ENCODE measurements at places on chromosomes 7 and 10. TPM values are rescaled to one million over a fixed set of nuclear protein-coding genes. Genes with fewer than 3 reads are reported as not detected.
A peak's percentile ranks its signal among the peaks of the same experiment; 100 is the strongest.

- no peaks in the 10 kb centered on the region for H3K27me3 ChIP-seq
- H3K27ac ChIP-seq, result no peak overlapping the region
- H3K4me1 ChIP-seq, result peaks cover 3% of the 10 kb centered on the region
- DNase-seq, result no peak
Observed at GRCh38 chr10:73262880-73263555, 10.6 kb upstream of the MRPS16 start.

DNA sequence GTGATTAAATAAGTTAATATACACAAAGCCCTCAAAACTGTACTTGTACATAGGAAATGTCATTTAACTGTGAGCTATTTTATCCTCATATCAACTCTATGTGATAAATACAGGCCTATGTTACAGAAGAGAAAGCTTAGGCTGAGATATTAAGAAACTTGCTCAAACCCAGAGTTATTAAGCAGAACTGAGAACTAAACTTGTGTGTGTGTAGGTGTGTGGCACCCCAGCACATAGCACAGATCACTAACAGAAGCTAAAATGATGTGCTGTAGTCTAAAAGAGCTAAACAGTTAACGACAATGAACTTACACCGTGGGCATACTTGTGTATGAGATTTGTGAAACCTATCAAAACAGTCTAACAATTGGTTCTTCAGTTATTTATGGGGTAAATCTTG is 34.5 kb downstream of the MTPN start:
- DNase-seq, result no peak
- H3K4me1 ChIP-seq, result peaks cover 57% of the 10 kb centered on the region
- H3K27ac ChIP-seq, result no peak overlapping the region
- H3K27me3 ChIP-seq, result no peaks in the 10 kb centered on the region
- peaks cover 17% of the 10 kb centered on the region for H3K36me3 ChIP-seq
- H3K4me3 ChIP-seq, result no peak overlapping the region

- H3K4me3 ChIP-seq, result no peak overlapping the region
- peaks cover 5% of the 10 kb centered on the region for H3K36me3 ChIP-seq
- peaks cover 16% of the 10 kb centered on the region for H3K4me1 ChIP-seq
- H3K27ac ChIP-seq, result no peak overlapping the region
Observed at GRCh38 chr7:882336-883035, 6.1 kb downstream of the GET4 start.

- H3K36me3 ChIP-seq, result peaks cover 6% of the 10 kb centered on the region
- H3K27me3 ChIP-seq, result no peaks in the 10 kb centered on the region
- no peak overlapping the region for H3K4me3 ChIP-seq
- peaks cover 71% of the 10 kb centered on the region for H3K4me1 ChIP-seq
- peak overlapping the region; percentile 59 for H3K27ac ChIP-seq
Observed at GRCh38 chr7:36602511-36602910, 121.8 kb downstream of the AOAH start.

DNA sequence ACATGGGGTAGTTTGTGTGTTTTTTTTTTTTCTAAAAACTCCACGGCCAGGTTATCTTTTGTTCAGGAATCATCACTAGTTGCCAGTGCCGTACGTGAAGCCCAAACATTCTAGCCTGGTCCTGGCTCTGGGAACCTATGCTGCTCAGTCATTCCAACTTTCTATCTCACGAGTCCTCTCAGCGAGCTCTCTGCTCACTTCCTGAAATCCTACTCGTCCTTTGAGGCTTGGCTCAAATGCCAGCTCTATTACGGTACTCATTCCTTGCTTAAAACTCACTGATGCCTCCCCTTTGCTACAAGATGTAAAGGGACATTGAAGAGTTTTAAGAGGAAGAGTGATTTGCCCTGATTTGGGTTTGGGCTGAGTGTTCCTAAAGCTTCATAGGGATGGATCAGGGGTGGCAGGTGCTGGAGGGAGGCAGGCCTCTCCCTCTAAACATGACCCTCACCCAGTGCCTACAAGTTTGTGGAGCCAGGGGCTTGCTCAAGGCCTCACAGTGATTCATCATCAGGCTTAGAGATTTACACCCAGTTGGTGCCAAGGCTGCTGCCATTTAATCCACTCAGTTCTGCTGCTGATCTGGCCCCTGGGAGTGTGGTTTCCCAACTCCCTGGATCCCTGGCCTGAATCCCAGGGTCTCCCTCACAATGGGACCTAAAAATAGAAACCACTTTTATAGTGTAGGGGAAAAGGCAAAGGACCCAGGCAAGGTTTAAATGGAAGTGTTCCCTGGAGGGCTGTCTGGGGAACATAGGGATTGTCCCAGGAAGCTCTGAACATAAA is 46.1 kb upstream of the R3HCC1L start:
- H3K27me3 ChIP-seq, result peaks cover 9% of the 10 kb centered on the region
- DNase-seq, result no peak
- no peak overlapping the region for H3K4me3 ChIP-seq
- H3K27ac ChIP-seq, result no peak overlapping the region
- H3K4me1 ChIP-seq, result no peaks in the 10 kb centered on the region
- H3K36me3 ChIP-seq, result no peaks in the 10 kb centered on the region

GRCh38 chr7:100415448-100415847 is 13.1 kb downstream of the ZCWPW1 start:
- no peak overlapping the region for H3K4me3 ChIP-seq
- H3K27me3 ChIP-seq, result no peaks in the 10 kb centered on the region
- H3K27ac ChIP-seq, result no peak overlapping the region

DNA sequence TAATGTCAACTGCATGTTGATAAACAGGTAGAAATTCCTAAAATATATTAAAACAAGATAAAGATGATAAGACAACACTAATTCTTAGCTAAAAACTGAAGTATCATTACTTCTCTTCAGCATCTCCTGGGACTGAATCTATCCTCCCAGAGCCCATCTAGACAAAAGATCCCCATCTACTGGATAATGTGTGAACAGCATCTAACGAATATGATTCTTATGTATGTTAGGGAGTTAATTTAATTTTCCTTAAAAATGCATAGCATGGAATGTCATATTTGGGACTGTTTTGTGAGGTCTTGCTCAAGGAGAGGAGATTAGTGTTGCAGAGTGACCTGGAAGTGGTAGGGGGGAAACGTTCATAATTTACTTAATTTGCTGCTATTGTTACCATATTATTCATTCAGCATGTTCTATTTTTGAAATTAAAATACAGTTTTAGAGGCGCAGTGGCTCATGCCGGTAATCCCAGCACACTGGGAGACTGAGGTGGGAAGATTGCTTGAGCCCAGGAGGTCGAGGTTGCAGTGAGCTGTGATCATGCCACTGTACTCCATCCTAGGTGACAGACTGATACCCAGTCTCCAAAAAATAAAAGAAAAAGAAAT is 305.1 kb upstream of the CSTF2T start:
- DNase-seq, result no peak
- no peaks in the 10 kb centered on the region for H3K4me1 ChIP-seq
- no peak overlapping the region for H3K27ac ChIP-seq
- H3K27me3 ChIP-seq, result peaks cover 2% of the 10 kb centered on the region
- no peak overlapping the region for H3K4me3 ChIP-seq

DNA sequence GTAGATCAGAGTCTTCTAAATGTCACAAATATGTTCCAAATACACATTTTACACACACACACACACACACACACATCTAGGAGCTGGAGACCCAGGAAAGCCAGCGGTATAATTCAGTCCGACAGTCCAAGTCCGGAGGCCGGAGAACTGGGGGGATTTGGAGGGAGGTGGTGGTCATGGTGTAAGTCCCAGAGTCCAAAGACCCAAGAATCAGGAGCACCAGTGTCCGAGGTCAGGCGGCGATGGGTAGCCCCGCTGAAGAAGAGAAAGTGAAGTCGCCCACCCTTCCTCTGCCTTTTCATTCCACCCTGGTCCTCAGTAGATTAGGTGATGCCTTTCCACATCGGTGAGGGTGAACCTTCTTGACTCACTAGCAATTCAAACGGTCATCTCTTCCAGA is 154.8 kb downstream of the CAMK1D start:
- no peaks in the 10 kb centered on the region for H3K27me3 ChIP-seq

DNA sequence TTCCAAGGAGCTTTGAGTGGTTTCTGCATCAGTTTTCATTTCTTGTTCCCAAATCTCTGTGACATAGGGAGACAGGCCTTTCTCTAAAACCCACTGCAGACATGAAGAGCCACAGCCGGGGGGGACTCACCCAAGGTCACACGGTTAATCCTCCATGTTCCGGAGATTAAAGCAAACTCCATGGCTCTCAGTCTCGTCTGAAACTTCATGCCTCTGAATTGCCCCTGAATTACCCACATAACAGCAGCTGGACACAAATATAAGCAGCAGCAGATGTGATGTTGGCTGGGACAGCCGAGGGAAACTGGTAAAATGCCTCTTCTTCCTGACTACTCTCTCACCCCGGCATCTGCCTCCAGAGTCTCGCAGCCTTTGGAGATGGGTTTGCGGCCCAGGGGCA is 402.2 kb downstream of the DNAJB6 start:
- no peak overlapping the region for H3K4me3 ChIP-seq
- DNase-seq, result no peak
- H3K36me3 ChIP-seq, result no peaks in the 10 kb centered on the region
- no peaks in the 10 kb centered on the region for H3K4me1 ChIP-seq
- H3K27ac ChIP-seq, result no peak overlapping the region

GRCh38 chr7:129969881-129970446 is 17.2 kb upstream of the UBE2H start:
- no peak overlapping the region for H3K4me3 ChIP-seq
- no peaks in the 10 kb centered on the region for H3K4me1 ChIP-seq
- H3K27me3 ChIP-seq, result no peaks in the 10 kb centered on the region
- H3K36me3 ChIP-seq, result no peaks in the 10 kb centered on the region

- DNase-seq, result no peak
- peaks cover 4% of the 10 kb centered on the region for H3K4me1 ChIP-seq
- no peak overlapping the region for H3K4me3 ChIP-seq
- H3K27me3 ChIP-seq, result no peaks in the 10 kb centered on the region
Observed at GRCh38 chr10:71550628-71551027, 153.9 kb downstream of the CDH23 start.

DNA sequence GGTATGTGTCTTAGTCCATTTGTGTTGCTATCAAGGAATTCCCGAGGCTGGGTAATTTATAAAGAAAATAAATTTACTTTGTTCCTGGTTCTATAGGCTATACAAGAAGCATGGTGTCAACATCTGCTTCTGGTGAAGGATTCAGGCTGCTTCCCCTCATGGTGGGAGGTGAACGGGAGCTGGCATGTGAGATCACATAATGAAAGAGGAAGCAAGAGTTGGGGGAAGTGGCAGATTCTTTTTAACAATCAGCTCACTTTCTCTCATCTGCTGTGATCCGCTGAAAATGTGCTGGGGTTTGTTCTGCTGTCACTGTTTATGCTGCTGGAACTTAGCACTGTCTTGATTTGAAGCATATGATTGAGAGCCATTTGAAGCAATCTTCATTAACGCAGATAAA is 730.0 kb upstream of the SORCS1 start:
- DNase-seq, result no peak
- no peak overlapping the region for H3K27ac ChIP-seq
- H3K27me3 ChIP-seq, result no peaks in the 10 kb centered on the region

- peaks cover 7% of the 10 kb centered on the region for H3K27me3 ChIP-seq
- no peaks in the 10 kb centered on the region for H3K36me3 ChIP-seq
- H3K4me3 ChIP-seq, result no peak overlapping the region
- H3K4me1 ChIP-seq, result no peaks in the 10 kb centered on the region
- no peak overlapping the region for H3K27ac ChIP-seq
Observed at GRCh38 chr7:94313926-94314325, 80.8 kb upstream of the COL1A2 start.

- H3K4me1 ChIP-seq, result no peaks in the 10 kb centered on the region
Observed at GRCh38 chr7:36216063-36216684, 63.1 kb downstream of the EEPD1 start.

GRCh38 chr10:4684434-4684833 is 141.6 kb upstream of the AKR1E2 start:
- no peak overlapping the region for H3K4me3 ChIP-seq
- peaks cover 31% of the 10 kb centered on the region for H3K4me1 ChIP-seq
- no peaks in the 10 kb centered on the region for H3K36me3 ChIP-seq
- no peak overlapping the region for H3K27ac ChIP-seq
- DNase-seq, result no peak

DNA sequence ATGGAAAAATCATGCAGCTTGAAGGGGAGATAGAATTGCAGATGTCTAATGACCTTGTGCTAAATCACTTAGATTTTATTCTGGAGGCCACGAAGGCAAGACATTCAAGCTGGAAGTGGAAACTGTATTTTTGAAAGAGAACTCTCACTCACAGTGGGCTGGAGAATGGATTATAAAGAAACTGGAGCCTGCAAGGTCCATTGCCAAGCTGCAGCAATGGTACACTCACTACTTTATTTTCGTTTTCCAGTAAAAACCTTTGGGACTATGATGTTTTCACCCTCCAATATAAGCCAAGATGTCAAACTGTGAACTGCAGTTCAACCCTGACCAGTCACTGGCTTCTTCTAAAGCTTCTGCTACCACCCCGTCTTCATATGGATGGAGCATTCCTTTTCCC is 62.0 kb downstream of the SKIDA1 start:
- no peak overlapping the region for H3K4me3 ChIP-seq
- no peaks in the 10 kb centered on the region for H3K36me3 ChIP-seq
- no peak overlapping the region for H3K27ac ChIP-seq
- no peak for DNase-seq

The HIBADH gene
- total RNA-seq, result 20.5 TPM

Measured in activated CD4-positive, alpha-beta T cell treated with anti-CD3 and anti-CD28 coated beads for 36 hours (primary cell).